ENCODE measurements at places on chromosomes 4 and X.
A peak's percentile ranks its signal among the peaks of the same experiment; 100 is the strongest.

- DNase-seq = no peak
These were observed 10.9 kb upstream of the TBC1D14 start for GRCh38 chr4:6898763-6899162.

- no peak for DNase-seq
These were observed 233.6 kb upstream of the WDFY3 start for GRCh38 chr4:85200106-85200505.

GRCh38 chr4:6855692-6856297 lies 53.8 kb upstream of the TBC1D14 start:
- peak; percentile 71 for DNase-seq

DNA sequence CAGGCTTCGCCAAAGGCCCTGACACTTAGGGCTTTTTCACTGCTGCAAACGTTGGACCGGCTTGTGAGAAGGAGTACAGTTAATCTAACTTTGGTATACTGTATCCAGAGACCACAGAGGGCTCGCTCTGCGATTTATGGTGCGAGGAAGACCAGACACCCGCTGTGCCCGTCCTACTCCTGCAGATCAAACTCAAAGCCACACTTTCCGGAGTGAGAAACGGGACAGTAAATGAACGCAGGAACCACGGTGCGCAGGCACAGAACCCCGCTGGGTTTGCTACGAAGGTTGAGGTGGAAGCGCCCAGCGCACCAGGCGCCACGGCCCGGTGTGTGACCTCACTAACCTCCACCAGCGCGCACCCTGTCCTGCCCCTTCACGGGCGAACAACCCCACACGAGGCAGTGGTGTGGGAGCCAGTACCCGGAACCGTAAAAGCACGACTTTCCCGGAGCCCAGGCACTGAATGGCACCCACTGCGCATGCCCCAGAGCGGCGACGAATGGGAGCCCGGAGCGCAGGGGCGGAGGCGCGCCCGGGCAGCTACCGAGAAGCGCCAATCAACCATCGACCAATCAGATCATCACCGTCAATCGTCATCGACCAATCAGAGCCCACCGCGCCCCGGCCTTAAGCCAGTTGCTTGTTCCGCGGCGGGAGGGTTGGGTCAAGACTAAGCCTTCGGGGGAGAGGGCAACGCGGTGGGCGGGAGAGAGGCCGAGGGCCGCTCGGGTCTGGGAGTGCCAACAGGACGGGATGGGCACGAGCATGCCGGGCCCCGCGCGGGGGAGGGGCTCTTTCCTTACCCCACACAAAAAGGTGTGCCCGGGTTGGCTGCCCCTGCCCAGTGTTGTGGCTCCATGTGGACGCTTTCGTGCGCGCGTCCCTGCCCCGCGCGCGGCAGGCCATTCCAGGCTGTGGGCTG lies 21.3 kb upstream of the WDR45 start:
- DNase-seq = peak; percentile 92

GRCh38 chrX:148658115-148658730 lies 157.8 kb downstream of the AFF2 start:
- DNase-seq = no peak

GRCh38 chr4:55973650-55974049 lies 24.9 kb downstream of the CEP135 start:
- DNase-seq = no peak

GRCh38 chrX:14300376-14300775 lies 229.0 kb upstream of the GLRA2 start:
- no peak for DNase-seq

- no peak for DNase-seq
These were observed 159.5 kb downstream of the UGT8 start for GRCh38 chr4:114758066-114758465.

DNA sequence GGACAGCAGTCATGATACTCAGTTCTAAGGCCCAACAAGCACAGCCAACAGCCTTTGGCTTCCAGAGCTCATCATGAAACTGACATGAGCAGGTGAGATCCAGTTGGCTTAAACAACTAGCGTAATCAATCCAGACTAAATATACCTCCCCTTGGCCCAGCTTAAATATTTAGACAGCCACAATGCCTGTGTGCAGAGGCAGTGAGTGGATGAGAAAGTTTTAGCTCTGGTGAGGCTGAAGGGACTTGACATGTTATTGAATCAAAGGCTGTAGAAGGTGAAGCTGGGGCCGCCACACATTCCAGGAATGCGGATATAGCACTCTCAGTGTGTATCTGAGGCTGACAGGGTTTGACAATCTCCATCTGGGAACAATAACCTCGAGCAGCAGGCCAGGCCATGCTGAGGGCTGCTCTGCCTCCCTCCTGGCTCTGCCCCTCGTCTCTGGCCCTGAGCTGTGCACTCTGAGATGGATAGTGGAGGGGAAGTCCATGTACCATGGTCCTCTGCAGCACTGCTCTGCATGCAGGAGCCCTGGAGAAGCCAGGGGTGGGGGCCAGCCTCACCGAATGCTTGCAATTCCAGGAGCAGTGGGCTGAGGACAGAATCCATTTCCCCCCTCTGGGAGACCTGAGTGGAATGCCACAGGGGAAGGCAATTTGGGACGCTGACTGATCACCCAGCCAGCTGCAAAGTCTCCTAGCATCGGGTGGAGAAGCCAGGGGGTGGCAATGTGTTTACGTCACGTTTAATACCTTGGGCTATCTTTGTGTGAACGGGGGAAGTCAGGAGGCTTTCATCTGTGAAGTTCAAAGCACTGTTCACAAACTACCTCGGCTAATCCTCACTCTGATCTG lies 37.3 kb upstream of the RASL11B start:
- no peak for DNase-seq

- DNase-seq = no peak
These were observed 333.8 kb downstream of the ANK2 start for GRCh38 chr4:113383111-113383785.

GRCh38 chr4:131974730-131975129 lies 1174.4 kb upstream of the PCDH10 start:
- DNase-seq = no peak

DNA sequence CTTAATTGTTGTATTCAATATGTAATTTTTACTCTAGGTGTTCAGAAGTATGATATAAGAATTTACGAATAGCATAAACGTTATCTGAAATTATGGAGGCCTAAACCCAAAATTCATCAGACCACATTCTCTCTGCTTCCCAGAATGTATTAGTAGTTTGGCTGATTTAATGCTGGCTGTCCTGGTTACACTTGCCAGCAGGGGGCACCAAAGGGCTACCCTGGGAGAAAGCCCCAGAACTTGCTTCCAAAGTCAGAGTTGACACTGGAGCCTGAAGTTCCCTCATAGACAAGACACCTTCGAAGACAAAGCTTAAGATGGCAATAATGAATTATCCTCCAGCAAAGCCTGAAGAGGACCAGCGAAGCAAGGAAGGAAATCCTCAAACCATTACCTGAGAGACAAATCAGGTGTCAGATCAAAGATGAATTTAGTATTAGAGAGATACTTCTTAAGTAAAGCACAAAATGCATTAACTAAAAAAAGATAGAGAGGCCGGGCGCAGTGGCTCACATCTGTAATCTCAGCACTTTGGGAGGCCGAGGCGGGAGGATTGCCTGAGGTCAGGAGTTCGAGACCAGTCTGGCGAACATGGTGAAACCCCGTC lies 11.3 kb upstream of the ANOS1 start:
- peak; percentile 52 for DNase-seq

DNA sequence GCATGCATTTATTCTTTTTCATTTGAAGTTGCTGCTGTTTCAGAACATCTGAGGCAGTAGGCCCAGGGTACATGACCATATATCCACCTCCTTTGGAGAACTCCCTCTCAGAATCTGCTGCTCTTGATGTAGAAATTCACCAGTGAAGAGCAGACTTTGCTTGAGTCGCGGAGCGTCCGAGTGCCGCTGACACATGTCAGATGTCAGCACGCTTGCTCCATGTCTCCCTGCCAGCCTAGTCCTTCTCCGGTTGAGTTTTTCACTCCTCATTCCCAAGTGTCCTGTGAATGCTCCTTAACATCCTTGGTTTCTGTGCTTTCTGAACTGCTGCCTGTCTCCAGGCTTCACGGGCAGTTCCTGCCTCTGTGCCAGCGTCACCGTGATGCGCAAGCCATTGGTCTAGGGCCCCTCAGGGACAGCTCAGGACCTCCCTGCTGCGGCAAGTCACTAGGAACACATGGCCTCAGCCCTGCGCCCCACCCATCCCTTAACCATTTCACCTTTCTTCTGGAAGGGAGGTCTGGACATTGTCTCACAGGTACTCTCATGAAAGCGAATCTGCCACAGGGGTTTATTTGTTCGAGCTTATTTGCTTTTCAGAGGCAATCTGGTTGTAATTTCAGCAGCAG lies 93.1 kb upstream of the RBPJ start:
- DNase-seq = no peak

GRCh38 chrX:20181598-20182329 lies 40.1 kb upstream of the EIF1AX start:
- DNase-seq = no peak

- no peak for DNase-seq
These were observed 115.5 kb upstream of the FAM241A start for GRCh38 chr4:112029771-112030171.

GRCh38 chr4:2076908-2077536 lies 17.9 kb downstream of the NAT8L start:
- no peak for DNase-seq

- DNase-seq = no peak
These were observed 930 bp upstream of the SLITRK4 start for GRCh38 chrX:143636831-143637230.

- no peak for DNase-seq
These were observed 113.4 kb downstream of the PACRGL start for GRCh38 chr4:20813700-20814099.

DNA sequence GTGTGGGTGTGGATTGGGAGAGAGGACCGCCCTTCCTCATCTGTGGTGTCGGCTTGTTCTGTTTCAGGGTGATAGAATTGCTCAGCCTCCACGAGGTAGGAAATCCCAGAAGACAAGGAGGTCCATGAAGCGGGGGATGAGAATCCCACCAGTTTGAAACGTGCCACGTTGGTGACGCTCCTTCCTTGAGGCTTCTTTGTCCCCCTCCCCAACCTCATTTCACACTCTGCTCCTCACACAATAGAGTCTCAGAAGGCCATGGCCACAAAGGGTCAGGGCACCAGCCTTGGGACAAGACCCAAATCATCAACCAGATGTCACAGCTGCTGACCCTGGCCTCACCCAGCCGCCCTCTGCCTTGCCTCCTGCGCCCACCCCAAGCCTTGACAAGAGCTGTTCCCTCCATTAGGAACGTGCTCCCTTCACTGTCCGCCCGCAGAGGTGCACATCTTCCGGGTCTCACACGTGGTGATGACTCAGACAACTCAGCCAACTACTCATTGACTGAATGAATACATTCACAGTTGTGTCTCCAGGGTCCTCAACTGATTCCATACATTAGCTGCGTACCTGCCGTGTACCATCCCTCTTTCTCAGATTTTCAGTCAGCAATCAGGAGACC lies 18.3 kb downstream of the BLOC1S4 start:
- DNase-seq = no peak

DNA sequence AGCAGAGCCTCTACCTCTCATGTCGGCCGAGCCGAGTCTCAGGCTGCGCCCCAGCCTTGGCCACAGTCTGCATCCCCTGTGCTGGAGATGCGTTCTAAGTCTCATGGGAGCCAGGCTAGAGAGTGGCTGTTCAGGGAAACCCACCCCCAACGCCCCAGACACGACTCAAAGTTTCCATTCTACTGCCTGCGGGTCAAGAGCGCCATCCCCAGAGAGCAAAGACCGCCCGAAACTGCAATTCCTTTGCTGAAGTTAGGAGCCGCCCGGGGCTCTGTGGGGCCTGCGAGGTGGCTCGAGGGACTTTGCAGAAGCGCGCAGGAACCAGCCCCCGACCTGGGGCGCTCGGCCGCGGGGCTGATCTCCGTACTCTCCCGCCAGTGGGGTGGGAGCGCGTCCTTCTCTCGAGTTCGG lies 10.0 kb upstream of the ELF4 start:
- DNase-seq = no peak

GRCh38 chr4:124178449-124179021 lies 534.0 kb downstream of the ANKRD50 start:
- no peak for DNase-seq

GRCh38 chrX:16839219-16839851 lies 30.8 kb downstream of the RBBP7 start:
- no peak for DNase-seq

DNA sequence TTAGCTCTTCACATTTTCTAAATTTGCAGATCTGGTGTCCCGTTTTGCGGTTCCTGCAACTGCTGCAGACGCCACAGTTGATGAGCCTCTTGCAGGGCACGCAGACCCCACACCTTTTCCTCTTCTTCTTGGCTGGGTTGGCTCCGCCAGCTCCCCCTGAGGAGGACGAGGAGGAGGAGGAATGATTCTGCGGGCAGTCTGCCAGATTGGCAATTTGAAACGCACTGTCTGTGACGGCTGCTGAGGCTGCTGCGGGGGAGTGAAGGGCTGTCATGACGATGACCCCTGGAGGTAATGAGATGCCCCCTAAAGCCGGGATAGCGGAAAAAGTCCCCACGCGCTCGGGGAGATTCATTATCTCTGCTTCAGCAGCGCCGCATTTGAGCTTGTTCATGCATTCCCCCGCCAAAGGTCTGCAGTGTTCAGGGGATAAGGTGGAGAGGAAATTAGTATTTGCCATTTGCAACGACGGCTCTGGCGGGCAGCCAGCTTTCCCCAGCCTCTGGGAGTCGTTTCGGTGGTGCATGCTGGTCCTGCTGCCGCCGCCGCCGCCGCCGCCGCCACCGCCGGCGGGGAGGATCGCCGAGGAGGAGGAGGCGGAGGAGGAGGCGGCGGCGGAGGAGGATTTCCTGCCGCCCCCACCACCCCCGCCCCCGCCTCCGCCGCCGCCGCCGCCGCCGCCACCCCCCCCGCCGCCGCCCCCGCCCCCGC lies 3.8 kb downstream of the CXXC4 start:
- peak; percentile 43 for DNase-seq

- no peak for DNase-seq
These were observed 184.6 kb upstream of the KIT start for GRCh38 chr4:54473077-54473545.

- no peak for DNase-seq
These were observed 10.4 kb downstream of the P2RY8 start for GRCh38 chrX:1526565-1526964.

DNA sequence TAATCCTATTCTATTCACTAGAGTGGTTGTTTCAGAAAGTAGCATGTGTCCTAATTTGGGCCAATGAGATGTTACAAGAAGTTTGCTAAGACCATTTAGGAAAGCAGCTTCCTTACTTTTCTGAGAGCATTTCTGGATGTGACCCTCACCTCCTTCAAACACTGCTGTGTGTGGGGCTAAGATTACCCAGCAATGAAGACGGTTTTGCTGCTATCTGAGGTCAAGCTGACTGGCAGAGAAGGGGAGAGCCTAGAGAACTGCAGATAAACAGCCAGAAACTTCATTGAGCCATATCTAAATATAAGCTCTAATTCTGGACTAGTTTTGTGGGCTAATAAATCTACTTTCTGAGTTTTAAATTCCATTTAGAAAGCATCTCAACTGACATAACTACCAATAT lies 36.4 kb downstream of the ZAR1 start:
- DNase-seq = no peak

DNA sequence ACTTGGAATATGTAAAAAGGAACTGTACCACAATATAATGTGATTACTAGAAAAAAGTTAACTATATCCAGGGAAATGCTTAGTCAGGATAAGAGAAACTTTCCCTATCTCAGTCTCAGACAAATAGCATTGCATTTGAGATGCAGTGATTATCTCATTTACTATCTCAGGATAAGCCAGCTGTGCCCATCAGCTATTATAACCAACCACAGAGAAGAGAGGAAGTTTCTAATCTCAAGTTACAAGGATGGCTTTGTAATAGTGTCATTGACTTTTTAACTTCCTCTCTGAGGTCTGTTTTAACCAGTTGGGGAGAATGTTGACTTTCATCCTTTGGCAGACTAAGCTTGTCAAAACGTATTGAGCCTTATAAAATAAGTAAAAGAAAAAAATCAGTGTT lies 56.5 kb downstream of the SNX25 start:
- peak; percentile 20 for DNase-seq

GRCh38 chrX:31117266-31117665 lies 45.4 kb upstream of the FTHL17 start:
- DNase-seq = no peak

All from CD4-positive, alpha-beta T cell treated with Interleukin-2 at 100 ng/mL for 4 hours (primary cell).